ENCODE measurements at places on chromosomes 5 and 9. TPM values are rescaled to one million over a fixed set of nuclear protein-coding genes. Genes with fewer than 3 reads are reported as not detected.

DNA sequence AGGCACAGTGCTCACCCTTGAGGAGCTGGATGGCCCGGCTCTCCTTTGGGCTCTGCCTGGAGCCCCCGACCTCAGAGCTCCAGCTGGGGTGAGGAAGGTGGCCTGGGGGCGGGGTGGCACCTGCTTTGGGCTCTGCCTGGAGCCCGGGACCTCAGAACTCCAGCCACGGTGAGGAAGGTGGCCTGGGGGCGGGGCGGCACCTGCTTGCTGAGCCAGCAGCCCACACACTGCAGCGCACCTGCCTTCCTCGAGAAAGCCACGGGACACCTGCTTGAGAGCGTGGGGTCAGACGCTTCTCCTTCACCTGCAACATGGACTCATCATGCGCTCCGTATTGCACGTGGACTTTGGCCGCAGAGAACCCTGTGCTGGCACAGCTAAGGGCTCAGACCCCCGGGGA lies 51.8 kb downstream of the IRX2 start:
- no peak for DNase-seq

- no peak for DNase-seq
These were observed 3.2 kb downstream of the SURF2 start for GRCh38 chr9:133359399-133360175.

- DNase-seq, result peak; percentile 63
These were observed 149.5 kb downstream of the FANCC start for GRCh38 chr9:95167998-95168397.

DNA sequence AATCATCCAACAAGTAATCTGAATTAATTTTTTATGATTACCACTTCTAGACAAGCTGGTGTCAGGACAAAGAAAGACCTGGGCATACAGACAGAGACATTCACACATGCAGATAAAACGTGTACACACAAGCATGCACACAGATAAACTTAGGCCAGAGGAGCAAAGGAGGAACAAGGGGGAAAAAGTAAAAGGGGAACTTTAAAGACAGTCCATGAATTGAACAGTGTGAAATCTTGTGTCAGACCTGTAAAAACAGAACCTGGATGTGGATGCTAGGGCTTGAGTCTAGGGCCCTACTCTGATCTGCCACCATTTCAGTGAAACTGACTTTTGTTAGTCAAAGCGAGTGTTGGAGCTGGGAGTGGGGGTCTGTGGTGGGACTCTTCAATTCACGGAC lies 11.2 kb upstream of the ZSWIM6 start:
- DNase-seq, result no peak

GRCh38 chr9:134230942-134231325 lies 66.6 kb upstream of the RNU6ATAC start:
- no peak for DNase-seq

DNA sequence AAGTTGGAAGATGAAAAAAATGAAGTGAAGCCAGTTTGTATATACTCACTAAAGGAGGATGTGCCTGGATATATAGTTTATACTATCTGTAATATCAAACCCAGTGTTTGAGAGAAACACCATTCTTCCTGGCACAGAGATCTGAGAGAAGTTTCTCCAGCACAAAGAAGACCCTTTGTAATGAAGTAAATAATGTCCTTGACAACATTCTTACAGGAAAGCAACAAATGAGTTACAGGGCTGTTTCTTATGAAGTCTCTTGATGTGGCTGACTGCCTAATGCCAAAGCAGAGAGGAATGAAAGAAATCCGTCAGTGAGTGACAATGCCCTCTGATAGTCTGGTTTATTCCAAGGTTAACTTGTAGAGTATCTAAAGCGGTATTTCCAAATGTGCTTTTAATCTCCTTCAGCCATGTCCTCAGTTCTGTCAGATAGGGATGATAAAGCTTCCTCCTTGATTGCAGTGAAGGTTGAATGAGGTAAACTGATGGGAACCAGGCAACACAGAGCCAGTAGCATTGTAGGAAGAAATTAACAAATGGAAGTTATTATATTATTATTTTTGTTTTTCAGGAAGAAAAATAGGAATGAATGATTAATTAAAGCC lies 123.1 kb upstream of the ZNF608 start:
- DNase-seq, result no peak

DNA sequence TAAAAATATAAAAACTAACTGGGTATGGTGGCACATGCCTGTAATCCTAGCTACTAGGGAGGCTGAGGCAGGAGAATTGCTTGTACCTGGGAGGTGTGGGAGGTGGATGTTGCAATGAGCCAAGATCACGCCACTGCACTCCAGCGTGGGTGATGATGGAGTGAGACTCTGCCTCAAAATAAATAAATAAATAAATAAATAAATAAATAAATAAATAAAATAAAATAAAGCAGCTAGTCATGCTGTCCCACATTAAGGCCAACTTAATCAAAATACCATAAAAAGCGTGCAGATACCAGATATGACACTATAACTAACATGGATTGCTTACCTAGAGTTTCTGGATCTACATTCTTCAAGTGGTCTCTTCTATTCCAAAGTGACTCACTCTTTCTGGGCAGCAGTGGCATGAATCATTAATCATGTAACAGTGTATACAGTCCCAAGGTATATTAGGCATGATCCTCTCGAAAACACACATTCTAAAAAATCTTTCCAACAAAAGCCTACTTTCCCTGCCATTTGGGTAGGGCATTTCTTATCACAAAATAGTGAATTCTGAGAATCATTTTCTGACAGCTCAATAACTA lies 187.1 kb downstream of the ELAVL2 start:
- DNase-seq, result no peak

Gene MYOT
- not detected for total RNA-seq

DNA sequence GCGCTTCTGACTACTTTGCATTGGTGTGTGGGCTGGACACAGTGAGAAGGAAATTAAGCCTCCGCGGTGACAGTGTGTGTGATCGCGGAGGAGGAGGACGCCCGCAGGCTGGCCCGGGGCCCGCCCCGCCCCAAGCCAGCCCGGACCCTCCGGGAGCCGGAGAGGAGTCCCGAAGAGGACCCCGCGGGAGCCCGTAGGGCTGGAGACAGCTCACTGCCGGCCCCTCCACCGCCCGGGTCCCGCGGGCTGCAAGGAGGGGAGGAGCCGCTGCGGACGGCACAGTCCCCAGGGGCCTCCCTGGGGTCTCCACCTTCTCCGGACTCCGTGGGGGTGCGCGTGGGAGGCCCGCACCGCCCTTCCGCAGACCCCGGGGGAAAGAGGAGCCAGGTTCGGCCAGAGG lies 146.4 kb upstream of the ERCC6L2 start:
- DNase-seq, result no peak

- no peak for DNase-seq
These were observed 184.0 kb upstream of the IL12B start for GRCh38 chr5:159514229-159514810.

- no peak for DNase-seq
These were observed 385.2 kb downstream of the PLK2 start for GRCh38 chr5:58074717-58075116.

- DNase-seq, result no peak
These were observed 321.4 kb upstream of the ACTBL2 start for GRCh38 chr5:57804007-57804444.

DNA sequence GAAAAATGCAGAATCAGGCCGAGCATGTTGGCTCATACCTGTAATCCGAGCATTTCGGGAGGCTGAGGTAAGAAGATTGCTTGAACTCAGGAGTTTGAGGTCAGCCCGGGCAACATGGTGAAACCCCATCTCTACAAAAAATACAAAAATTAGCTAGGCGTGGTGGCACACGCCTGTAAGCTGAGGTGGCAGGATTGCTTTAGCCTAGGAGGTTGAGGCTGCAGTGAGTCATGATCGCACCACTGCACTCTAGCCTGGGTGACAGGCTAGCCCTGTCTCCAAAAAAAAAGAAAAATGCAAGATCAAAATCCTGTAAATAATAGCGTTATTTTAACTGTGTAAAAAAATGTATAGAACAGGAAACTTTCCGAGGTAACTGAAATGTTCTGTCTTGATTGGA lies 39.4 kb downstream of the RNF44 start:
- no peak for DNase-seq

Gene HMCN2
- total RNA-seq, result 0.38 TPM

GRCh38 chr5:144187699-144188294 lies 17.1 kb downstream of the KCTD16 start:
- DNase-seq, result no peak

DNA sequence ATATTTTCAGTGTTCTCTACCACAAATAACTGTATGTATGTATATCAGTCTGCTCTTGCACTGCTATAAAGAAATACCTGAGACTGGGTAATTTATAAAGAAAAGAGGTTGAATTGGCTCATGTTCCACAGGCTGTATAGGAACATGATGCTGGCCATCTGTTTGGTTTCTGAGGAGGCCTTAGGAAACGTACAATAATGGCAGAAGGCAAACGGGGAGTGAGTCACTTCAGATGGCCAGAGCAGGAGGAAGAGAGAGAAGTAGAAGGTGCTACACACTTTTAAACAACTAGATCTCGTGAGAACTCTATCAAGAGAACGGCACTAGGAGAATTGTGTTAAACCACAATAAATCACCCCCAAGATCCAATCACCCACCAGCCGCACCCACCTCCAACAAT lies 121.7 kb downstream of the ADAMTS6 start:
- no peak for DNase-seq

Gene PCDHB2
- 0.52 TPM for total RNA-seq

GRCh38 chr5:37495210-37495609 lies 116.1 kb downstream of the WDR70 start:
- DNase-seq, result no peak

- DNase-seq, result no peak
These were observed 182.8 kb downstream of the CACNA1B start for GRCh38 chr9:138060365-138060764.

- no peak for DNase-seq
These were observed 25.4 kb upstream of the TOMM5 start for GRCh38 chr9:37617832-37618231.

Gene IFNA21
- not detected for total RNA-seq

DNA sequence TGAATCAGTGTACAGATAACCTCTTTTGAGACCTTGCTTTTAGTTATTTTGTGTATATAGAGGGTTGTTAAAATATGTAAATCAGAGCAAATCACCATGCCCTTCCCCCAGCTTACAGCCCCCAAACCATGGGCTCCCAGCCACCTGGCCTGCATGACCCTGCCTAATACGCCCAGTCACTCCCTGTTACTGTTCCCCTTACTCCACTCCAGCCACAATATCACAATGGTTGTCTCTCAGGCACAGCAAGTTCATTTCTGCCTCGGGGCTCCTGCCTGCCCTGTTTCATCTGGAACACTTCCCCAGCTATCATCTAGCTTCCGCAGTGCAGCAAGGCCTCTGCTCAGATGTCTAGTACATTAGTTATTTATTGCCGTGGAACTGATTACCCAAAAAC lies 5.0 kb upstream of the CARD19 start:
- no peak for DNase-seq

Gene SH2D3C
- total RNA-seq, result 0.12 TPM

GRCh38 chr9:14831074-14831473 lies 79.2 kb downstream of the FREM1 start:
- no peak for DNase-seq

DNA sequence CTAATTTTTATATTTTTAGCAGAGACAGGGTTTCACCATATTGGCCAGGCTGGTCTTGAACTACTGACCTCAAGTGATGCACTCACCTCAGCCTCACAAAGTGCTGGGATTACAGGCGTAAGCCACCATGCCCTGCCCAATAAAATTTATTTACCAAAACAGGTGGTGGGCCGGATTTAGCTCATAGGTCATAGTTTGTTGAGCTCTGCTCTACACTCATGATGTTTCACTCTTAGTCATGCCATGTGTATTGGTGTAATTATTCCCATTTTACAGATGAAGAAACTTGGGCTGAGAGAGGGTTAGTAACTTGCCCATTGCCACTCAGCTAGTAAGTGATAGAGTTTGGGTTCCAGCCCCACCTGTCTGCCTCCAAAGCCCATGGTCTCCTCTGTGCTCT lies 93.1 kb upstream of the WWC1 start:
- DNase-seq, result no peak

Gene RASGEF1C
- 0.49 TPM for total RNA-seq

DNA sequence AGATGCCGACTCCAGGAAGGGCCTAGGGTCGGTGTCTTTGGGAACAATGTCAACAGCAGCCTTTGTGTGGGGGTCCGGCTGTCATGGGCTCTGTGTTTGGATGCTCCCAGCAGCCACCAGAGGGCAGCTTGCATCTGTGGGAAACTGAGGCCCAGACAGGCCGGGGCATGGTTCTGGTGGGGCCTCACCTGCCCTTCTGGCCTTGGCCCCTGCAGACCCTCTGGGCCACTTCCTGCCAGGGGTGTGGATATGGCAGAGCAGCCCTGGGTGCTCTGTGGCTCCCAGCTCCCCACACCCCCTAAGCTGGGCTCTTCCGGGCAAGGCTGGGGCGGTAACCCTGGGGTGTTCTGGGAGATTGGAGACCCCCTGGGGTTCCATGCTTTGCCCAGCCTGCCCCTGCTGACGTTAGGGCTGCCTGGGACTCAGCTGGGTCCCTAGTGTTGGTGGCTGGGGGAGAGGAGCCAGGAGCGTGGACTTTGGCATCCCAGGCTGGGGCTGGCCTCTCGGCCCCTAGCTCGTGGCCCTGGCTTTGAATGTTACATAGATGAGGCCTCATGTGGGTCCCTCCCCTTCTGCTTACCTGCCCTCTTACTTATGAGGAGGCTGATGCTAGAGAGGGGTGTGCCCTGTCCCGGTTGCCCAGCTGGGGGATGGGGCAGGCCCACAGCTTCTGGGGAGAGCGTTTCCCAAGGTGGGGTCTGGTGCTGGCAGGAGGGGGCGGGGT lies 38.3 kb downstream of the RXRA start:
- no peak for DNase-seq

Gene PCDHA1
- 0.12 TPM for total RNA-seq

- no peak for DNase-seq
These were observed 31.4 kb upstream of the MTAP start for GRCh38 chr9:21770871-21771560.

Gene CD274
- 98.4 TPM for total RNA-seq

Gene FOXE1
- total RNA-seq, result 0.26 TPM

DNA sequence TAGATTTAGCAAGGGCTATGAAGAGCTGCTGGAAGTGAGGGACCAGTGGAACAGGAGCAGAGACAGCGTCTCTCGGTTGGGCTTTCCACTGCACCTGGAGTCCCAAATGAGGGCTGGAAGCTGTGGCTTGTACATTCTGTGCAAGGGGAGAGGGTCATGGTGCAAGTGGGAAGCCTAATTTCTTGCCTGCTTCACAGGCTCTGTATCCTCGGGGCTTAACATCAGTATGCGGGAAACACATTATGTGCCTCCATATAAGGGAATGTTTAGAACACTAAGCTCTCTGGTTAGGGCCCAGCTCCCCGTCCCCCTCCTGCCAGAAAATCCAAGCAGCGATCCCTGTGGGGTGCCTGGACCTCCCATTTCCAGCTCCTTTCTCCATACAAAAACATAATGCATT lies 89.0 kb upstream of the NIPAL4 start:
- DNase-seq, result no peak

Gene CSF2
- not detected for total RNA-seq

DNA sequence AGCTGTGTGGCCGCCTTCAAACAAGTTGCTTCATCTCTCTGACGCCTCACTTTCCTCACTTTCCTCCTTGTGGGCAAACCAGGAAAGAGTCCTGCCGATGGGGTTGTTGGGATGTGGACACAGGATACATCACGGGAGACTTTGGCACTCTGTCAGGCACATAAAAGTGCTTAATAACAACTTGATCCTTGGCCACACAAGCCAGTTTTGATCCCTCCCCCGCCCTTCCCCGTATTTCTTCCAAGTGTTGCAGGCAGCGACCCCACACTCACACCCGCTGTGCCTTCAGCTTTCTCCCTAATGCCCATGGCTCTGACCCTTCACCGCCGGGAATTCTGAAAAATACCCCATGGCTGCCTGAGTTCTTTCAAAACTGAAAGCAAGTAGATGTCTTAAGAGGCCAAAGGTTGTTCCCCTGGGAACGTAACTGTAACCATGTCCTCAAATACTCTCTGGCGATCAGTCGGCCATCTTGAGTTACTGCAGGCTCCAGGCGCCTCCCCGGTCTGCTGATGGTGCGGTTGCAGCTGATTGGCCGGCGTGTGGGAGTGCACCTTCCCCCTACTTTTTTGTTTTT lies 59.8 kb downstream of the ARHGEF37 start:
- no peak for DNase-seq

Measured in NCI-H460 (cell line).